ENCODE measurements at places on chromosomes 3 and 15.

DNA sequence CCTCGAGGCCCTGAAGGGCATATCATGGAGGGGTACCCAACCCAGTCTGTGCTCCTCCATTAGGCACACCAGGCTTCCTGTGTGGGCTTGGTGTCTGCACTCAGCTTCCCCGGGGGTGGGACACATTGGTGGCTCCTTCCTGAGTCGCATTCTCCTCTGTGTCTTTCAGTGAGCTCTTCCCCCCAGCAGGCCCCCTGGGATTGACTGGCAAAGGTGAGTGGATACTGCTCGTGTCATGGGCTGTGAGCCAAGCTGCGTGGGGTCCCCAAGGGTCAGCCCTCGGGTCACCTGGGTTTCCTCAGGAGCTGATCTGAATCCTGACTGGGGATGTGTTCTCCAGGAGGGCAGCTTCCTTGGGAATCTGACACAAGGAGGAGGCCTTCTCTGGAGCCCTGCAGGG is 231.0 kb downstream of the SNRPN start:
- peak; percentile 17 for DNase-seq

DNA sequence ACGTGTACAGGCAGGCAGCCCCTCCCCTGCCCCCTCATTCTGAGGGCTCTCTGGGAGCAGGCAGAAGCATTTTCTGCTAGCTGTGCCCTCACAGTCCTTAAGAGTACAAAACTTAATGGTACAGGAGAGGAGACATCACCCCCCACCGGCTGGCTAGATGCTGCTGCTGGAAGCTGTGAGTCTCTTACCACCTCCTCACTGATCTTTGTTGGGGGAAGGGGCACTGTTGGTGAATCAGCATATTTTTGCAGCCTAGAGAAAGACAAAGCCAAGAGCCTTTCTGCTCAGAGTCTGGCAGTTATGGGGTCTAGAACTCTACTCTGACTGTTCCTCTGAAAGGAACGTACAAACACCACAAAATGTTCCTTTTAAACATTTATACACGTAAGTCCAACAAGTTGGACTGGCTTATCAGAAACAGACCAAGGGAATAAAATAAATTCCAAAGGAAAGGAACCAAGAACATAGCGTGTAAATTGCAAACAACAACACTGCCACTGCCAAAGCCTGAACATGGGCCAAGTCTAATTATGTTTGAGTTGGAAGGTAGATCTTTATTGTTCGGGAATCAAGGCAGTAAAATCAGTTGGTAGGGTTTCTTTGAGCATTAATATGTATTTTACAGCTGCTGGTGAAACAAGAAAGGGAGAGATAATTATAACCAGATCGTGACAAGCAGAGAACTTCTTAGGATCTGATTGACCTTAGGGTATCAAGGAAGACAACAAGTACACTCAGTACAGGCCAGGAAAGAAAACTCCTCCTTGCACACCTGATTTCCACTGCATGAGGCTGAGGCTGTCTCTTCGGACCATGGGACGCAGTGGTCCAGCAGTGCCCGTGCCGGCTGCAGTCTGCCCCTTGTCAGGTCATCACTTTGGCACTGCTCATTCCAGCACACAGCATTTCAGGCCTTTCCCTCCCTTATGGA is 27.4 kb downstream of the CLK3 start:
- no peak for DNase-seq

DNA sequence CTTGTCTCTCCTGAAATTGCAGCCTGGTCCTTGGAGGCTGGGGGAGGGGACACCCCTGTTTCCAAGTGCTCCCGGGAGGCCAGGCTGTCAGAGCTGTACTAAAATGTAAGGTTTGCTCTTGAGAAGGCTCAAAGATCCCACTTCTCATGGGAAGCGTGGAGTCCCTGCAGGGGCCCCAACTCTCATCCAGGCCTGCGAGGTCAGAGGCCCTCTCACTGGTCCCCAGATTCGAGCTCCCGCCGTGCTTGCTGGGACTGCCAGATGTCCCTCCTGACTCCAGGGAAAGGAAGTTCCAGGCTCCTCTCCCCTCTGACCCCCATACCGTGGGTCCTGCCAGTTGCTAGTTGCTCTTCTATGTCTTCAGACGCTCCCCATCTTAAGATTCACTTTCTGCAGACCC is 14.5 kb upstream of the ANPEP start:
- no peak for DNase-seq

DNA sequence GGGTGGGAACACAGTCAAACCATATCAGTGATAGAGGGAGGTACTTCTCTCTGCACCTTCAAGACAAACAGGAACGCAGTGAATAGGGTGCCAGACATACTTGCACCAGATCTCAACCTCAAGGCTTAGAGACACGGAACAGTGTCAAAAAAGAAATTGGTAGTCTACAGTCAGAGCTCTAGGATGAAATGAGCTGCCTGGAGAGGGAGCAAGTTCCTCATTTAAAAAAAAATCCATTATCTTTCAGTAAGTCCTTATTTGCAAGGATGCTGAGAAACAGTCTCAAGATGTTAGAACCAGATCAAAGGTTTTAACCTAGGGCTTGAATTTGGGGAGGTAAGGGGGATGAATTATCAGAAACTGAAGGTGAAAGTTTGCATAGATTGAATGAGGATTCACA is 20.2 kb upstream of the LMCD1 start:
- no peak for DNase-seq

- peak; percentile 71 for DNase-seq
These were observed 79.1 kb upstream of the MEF2A start for GRCh38 chr15:99486371-99487336.

DNA sequence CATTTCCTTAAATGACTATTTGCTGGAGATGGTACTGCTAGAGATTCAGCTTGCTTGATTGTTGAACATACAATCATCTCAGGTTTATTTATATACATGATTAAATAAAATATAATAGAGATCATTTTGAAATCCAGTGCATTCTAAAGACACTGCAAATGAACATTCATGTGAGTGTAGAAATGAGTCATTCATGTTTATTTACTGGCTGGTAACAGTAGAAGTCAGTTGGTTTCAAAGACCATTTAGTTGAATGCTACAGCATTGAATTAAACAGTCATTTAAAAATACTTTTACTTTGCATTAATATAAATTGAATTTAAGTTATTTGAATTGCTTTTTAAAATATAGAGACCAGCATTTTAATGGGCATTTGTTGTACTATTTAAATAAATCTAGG is 551.9 kb upstream of the GOLIM4 start:
- no peak for DNase-seq

GRCh38 chr15:31254431-31255175 is 72.0 kb upstream of the KLF13 start:
- peak; percentile 60 for DNase-seq

DNA sequence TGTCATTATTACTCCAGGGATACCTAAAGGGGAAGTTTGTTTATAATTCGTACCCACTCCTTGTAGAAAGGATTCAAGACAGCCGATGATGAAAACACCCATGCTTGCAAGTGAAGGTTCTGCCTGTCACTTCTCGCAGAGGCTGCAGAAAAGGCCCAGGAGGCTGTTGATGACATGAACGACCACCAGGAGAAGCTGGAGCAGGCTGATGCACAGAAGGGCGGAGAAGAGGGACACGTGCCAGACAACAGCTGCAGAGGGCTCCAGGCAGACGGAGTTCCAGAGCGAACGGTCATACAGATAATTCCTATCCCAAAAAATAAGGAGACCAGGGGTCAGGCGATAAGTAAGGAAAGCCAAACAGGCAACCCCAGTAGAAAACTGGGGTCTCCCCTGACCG is 5.7 kb upstream of the DYNLT2B start:
- DNase-seq, result no peak

DNA sequence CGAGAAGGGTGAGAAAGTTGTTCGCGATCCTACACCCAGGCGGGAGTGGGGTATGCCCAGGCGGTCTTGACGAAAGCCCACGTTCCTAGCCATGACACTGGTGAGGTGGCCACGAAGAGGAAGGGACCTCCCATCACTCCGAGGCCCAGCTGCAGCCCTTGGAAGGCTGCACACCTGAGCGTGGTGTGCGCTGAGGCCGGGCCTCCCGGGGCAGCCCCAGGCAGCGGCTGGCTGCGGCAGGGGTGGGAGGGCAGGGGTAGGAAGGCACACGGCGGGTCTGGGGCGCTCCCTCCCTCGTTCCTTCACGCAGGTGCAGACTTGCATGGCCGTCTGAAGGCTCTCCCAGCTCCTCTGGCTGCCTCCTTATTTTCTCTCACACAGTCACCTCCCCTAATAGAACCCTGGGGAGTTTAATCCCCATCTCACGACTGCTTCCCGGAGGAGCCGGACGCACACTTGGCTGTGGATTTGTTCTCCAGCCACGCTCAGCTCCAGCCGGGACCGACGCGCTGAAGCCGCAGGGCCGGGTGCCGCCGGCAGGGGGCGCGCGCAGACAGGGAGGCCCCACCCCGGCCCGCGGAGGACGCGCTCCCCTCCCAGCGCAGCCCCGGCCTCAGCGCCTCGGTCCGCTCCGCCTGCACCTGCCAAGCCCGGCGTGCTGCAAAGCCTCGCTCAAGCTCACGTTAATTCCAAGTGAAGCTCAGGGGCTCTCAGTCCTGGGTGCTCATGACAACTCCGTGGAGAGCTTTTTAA is 37.8 kb upstream of the MUC4 start:
- peak; percentile 47 for DNase-seq

DNA sequence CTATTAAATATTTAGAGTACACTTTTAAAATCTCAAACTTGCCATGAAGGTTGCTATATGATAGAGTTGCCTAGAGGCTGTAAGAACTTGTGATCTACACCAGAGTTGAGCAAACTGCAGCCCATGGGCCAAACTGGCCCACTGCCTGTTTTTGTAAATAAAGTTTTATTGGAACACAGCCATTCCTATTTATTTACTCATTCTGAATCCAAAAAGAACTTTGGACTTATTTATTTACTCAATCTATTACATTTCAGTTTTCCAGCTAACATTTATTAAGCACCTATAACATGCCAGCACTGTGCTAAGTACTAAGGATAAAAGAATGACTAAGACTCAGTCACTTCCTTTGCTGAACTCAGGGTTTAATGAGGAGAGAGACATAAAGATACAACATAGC is 403.6 kb downstream of the ERC2 start:
- DNase-seq, result no peak

DNA sequence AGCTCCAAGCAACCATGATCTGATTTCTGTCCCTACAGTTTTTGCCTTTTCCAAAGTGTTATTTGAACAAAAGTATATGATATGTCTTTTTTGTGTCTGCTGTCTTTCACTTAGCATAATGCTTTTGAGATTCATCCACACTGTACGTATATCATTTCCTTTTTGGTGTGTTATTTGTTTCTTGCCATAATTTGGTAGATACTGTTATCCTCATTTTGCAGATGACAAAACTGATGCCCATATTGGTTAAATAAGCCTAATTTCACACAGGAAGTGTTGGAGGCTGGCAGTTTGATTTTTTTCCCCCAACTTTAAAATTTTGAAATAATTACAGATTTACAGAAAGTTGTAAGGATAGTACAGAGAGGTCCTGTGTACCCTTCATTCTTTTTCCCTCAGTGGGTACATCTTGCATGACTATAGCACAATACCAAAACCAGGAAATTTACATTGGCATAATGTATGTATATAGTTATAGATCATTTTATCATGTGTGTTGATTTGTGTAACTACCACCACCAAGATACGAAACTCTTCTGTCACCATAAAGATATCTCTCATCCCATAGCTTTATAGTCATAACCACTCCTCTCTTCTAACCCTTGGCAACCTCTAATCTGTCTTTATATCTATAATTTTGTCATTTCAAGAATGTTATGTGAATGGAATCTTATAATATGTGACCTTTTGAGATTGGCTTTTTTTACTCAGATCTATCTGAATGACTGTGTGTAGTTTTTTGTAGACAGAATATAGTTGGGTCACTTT is 55.6 kb downstream of the RASA2 start:
- no peak for DNase-seq

DNA sequence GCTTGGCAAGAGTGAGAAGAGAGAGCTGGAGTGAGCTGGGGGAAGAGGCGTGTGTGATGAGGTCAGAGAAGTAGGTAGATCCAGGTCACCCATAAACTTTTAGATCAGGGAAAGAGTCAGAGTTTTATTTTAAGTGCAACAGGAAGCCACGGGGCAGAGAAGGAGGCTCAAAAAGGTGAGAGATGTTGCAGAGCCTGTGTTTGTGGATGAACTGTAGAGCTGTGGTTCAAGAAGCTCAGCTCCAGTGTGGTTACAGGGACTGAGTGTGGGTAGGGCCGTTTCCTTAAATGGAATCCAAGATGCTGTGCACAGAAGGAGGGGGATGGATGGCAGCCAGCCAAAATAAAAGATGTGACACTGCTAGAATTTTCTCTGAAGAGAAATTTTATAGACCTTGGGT is 337.2 kb downstream of the SATB1 start:
- no peak for DNase-seq

- DNase-seq, result no peak
These were observed 44.6 kb upstream of the VILL start for GRCh38 chr3:37945807-37946530.

- no peak for DNase-seq
These were observed 453.8 kb downstream of the OTOL1 start for GRCh38 chr3:161950318-161950868.

DNA sequence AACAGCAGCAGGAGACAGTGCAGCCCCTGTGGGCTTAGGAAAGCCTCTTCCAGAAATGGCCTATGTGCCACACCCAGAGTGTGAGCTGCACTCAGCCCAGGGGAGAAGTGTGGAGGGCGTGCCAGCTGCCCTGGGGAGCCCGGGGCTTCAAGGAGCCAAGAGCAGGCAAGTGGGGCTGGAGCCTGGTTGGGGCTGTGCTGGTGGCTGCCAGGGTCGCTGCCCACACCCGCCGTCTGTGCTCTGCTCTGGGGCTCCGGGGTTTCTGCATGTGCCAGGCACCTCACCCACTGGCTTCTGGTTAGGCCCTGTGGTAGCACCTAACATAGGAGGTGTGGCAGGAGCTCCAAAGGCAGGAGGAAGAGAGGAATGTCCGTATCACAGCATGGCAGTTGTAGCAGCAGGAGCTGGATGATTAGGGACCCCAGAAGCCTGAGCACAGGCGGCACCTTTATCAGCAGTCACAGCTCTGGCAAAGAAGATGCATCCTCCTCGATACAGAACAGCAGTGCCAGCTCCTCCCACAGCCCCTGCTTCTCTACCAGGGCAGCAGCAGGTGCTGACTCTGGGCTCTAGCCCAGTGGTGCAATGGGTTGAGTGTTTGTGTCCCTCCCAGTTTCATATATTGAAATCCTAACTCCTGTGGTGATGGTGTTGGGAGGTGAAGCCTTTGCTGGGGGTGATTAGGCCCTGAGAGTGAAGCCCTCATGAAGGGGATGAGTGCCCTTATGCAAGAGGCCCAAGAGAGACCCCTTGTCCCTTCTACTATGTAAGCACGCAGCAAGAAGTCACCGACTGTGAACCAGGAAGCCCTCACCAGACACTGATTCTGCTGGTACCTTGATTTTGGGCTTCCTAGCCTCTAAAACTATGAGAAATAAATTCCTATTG is 70.0 kb upstream of the KLF13 start:
- DNase-seq, result no peak

DNA sequence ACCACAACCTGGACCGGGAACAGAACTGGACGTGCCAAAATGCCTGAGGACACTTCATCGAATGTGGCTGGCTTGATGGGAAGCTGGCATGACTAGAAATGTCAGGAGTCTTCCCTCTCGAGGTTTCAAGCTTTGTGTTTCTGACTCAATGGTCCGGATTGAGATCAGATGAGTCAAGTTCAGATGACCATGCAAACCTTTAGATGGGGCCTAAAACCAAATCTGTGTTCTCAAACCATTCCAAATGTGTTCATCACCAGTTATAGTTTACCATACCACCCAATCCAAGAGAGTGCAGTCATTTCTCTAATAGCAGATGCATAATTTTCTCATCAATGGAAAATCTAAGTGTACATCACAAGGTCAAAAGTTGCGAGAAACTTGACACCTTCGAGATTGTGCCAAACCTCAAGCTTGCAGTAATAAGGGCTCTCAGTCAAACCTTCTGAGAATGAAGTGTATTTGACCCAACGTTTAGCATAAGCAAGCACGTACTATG is 369.1 kb downstream of the RORA start:
- DNase-seq, result no peak

GRCh38 chr3:28726840-28727239 is 378.2 kb upstream of the AZI2 start:
- peak; percentile 45 for DNase-seq

All from mucosa of descending colon (tissue), 3 donors.